ENCODE measurements at places on chromosomes 3 and 15.
A peak's percentile ranks its signal among the peaks of the same experiment; 100 is the strongest.

DNA sequence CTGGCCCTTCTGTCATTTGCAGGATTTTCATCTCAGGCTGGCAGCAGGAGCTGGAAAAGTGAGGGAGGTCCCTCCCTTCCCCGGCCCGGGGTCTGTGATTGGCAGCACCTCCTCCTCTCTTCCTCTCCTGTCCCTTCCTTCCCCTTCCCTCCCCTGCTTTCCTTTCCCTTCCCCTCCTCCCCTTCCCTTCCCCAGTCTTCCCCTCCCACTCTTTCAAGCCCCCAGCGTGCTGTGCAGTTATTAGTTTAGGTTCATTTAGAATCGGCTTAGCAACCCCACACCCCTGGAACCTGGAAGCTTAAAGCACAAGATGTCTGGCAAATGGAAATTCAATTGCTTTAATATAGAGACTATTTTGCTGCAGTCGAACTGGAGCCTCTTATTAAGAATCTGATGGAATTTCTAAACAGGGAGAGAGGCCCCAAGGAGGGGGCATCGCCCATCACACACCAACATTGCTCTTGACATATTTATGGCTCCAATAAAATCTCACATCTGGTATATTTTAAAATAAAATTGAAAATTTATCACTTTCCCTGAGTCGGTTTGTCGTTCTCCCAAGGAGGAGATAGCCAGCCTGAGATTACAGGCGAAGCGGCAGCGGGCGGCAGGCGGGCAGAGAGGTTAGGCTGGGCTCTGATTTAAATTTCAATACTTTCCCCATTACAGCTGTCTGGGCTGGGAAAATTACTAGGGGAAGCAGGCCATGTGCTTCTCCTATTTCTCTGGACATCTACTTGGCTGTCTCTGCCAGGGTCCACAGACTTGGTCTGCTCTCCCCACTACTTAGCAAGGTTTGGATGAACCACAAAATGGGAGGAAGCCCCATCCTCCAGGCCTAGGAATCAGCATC is 98.9 kb downstream of the LINGO1 start:
- H3K27me3 ChIP-seq, result no peaks in the 10 kb centered on the region
- H3K27ac ChIP-seq, result peak overlapping the region; percentile 83
- no peak for DNase-seq
- H3K36me3 ChIP-seq, result no peaks in the 10 kb centered on the region

DNA sequence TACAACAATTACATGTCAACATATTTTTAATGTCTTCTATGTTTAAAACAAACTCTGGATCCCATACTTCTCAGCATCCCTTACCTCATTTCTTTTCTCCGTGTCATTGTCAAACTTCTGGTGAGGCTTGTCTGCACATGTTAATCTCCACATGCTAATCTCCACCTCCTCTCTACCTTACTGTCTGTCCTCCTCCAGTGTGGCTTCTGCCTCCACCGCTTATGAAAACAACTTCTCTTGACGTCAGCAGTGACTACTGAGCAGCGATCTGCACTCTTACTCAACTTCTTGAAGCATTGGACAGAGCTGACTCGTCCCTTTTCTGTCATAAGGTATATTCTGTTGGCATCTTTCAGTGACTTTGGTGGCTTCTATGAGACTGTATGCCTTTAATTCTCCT is 338.2 kb upstream of the THRB start:
- no peak overlapping the region for H3K4me3 ChIP-seq
- no peak overlapping the region for H3K27ac ChIP-seq
- H3K4me1 ChIP-seq, result peaks cover 25% of the 10 kb centered on the region
- no peaks in the 10 kb centered on the region for H3K36me3 ChIP-seq
- no peak for DNase-seq
- peaks cover 15% of the 10 kb centered on the region for H3K27me3 ChIP-seq

GRCh38 chr3:141243271-141243707 is 11.7 kb downstream of the PXYLP1 start:
- H3K36me3 ChIP-seq, result no peaks in the 10 kb centered on the region
- H3K4me3 ChIP-seq, result no peak overlapping the region
- H3K27ac ChIP-seq, result peak overlapping the region; percentile 17
- no peak for DNase-seq

- H3K36me3 ChIP-seq, result peaks cover 75% of the 10 kb centered on the region
- no peaks in the 10 kb centered on the region for H3K27me3 ChIP-seq
- H3K4me1 ChIP-seq, result no peaks in the 10 kb centered on the region
- H3K27ac ChIP-seq, result no peak overlapping the region
These were observed 52.8 kb downstream of the ETFA start for GRCh38 chr15:76258460-76258859.

DNA sequence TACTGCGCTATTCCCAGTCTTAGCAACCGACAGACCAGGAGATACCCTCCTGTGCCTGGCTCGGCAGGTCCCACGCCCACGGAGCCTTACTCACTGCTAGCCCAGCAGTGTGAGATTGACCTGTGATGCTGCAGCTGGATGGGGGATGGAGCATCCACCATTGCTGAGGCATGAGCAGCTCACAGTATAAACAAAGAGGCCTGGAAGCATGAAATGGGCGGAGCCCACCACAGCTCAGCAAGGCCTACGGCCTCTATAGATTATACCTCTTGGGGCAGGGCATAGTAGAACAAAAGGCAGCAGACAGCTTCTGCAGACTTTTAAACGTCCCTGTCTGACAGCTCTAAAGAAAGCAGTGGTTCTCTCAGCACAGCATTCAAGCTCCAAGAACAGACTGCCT is 160.3 kb downstream of the ANXA2 start:
- H3K4me1 ChIP-seq, result no peaks in the 10 kb centered on the region
- no peak overlapping the region for H3K4me3 ChIP-seq
- DNase-seq, result no peak
- H3K27me3 ChIP-seq, result peaks cover 30% of the 10 kb centered on the region
- no peaks in the 10 kb centered on the region for H3K36me3 ChIP-seq
- no peak overlapping the region for H3K27ac ChIP-seq

DNA sequence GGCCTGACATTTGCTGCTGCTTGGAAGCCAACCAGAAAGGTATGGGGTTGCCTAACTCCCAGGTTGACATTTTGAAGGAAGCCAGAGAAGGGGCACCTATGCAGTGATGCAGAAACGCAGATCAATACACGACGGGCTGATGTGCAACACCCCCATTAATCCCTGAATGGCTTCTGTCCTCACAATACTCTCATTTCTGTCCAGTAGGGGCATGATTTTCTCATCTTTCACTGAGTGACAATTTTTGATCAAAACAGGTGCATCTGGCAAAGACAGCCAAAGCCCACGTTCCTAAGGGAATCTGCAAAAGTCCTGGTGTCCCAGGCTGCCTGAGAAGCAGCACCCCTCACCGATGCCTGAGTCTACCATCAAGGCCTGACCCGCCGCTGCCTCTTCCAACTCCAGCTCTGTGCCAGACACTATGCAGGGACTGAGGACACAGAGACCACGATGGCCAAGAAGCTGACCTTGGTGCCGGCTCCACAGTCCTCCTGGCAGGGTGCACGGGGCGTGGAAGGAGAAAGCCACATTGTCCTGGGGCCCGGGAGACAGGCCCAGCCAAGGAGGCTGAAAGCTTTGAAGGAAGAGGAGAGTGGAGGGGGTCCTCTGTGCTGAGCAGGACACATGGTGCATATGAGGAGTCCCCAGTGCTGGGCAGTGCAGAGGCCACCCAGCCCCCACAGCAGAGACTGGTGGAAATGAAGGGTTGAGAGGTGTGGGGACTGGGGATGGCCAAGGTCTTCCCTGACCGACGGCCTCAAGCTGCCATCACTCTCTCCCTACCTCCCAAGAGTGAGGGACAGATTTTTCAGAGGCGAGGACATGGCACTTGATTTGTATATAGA is 159.6 kb downstream of the NUP210 start:
- H3K27me3 ChIP-seq, result peaks cover 6% of the 10 kb centered on the region
- no peak overlapping the region for H3K27ac ChIP-seq
- no peaks in the 10 kb centered on the region for H3K36me3 ChIP-seq
- H3K4me1 ChIP-seq, result no peaks in the 10 kb centered on the region
- H3K4me3 ChIP-seq, result no peak overlapping the region

- H3K4me1 ChIP-seq, result peaks cover 25% of the 10 kb centered on the region
- H3K4me3 ChIP-seq, result no peak overlapping the region
- H3K27ac ChIP-seq, result no peak overlapping the region
- DNase-seq, result no peak
- H3K36me3 ChIP-seq, result no peaks in the 10 kb centered on the region
These were observed 246.4 kb upstream of the TPRG1 start for GRCh38 chr3:188925376-188925775.

DNA sequence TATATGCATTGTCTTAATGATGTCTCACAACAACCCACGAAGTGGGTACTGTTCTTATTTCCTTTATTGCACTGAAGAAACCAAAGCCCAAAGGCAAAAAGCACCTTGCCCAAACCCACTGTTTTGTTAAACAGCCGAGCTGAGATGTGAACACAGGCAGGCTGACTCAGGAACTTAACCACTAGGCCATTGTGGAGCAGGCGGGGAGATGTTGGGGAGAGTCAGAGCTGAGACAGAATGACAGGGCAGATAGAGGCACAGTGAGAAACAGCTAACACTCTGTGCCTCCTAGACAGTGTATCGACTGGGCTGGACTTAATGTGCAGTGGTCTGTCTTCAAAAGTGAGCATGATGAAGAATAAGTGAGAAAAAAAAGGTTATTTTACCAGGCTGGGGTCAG is 56.5 kb downstream of the RPLP1 start:
- no peak overlapping the region for H3K27ac ChIP-seq
- H3K4me3 ChIP-seq, result no peak overlapping the region
- peaks cover 7% of the 10 kb centered on the region for H3K27me3 ChIP-seq
- no peak for DNase-seq
- peaks cover 13% of the 10 kb centered on the region for H3K4me1 ChIP-seq
- no peaks in the 10 kb centered on the region for H3K36me3 ChIP-seq

- H3K4me3 ChIP-seq, result no peak overlapping the region
- H3K36me3 ChIP-seq, result peaks cover 2% of the 10 kb centered on the region
- peaks cover 2% of the 10 kb centered on the region for H3K4me1 ChIP-seq
- H3K27me3 ChIP-seq, result no peaks in the 10 kb centered on the region
These were observed 184.1 kb upstream of the LRRC3B start for GRCh38 chr3:26438325-26438940.

GRCh38 chr3:188860147-188860546 is 311.6 kb upstream of the TPRG1 start:
- no peaks in the 10 kb centered on the region for H3K27me3 ChIP-seq
- no peak overlapping the region for H3K4me3 ChIP-seq
- peaks cover 36% of the 10 kb centered on the region for H3K4me1 ChIP-seq
- H3K36me3 ChIP-seq, result no peaks in the 10 kb centered on the region
- H3K27ac ChIP-seq, result no peak overlapping the region

DNA sequence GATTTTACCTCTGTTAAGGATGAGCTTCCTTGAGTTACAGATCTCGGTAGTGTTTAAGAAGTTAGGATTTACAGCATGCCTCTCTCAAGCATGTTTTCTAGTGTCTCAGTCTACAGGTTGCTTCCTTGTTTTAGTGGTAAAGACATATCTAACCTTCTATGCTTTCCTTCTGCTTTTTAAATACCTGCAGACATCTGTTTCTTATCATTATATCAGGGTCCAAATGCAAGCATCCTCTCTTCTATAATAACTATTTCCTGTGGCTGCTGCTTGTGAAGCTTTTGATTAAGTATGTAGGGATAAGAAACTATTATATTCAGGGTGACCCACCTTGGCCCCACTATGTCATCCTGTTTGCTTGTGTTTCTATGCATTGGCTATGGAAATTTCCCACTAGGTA is 112.2 kb upstream of the LRRFIP2 start:
- DNase-seq, result no peak
- H3K4me3 ChIP-seq, result no peak overlapping the region
- H3K27ac ChIP-seq, result no peak overlapping the region
- peaks cover 6% of the 10 kb centered on the region for H3K4me1 ChIP-seq
- no peaks in the 10 kb centered on the region for H3K27me3 ChIP-seq

DNA sequence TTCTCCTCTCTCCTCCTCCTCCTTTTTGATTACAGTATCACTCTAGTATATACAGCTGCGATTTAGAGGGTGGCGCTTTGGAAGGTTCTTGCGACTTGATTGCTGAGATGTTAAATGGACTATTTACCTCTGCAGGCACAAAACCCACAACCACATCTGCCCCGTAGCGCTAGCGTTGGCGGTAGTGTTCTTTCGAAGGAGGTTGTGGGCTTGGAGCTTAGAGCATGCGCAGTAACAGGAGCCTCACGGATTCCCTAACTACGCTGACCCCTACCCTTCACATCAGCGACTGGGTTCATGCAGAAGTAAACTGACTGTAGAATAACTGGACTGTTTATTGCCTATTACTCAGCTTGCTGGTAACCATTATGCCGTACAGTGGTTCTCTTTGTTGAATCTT is 58.0 kb downstream of the CGGBP1 start:
- no peak for DNase-seq
- H3K4me3 ChIP-seq, result peak overlapping the region; percentile 65
- H3K4me1 ChIP-seq, result peaks cover 2% of the 10 kb centered on the region
- H3K27ac ChIP-seq, result no peak overlapping the region
- no peaks in the 10 kb centered on the region for H3K36me3 ChIP-seq

DNA sequence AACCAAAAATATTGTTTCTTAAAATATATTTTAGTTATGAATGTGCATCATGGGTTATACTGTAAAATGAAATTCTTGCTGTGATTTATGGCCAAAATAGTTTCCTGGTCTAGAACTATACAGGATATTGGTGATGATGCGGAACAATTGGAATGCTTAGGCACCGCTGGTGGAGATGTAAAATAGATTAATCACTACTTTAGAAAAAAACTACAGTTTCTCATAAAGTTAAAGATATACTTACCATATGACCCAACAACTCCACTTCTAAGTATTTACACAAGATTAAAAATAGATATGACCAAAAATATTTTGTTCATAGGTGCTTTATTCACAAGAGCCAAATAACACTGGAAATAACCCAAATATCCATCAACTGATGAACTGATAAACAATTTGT is 126.7 kb downstream of the TUSC7 start:
- peaks cover 7% of the 10 kb centered on the region for H3K27me3 ChIP-seq
- no peak overlapping the region for H3K4me3 ChIP-seq
- DNase-seq, result no peak
- no peaks in the 10 kb centered on the region for H3K36me3 ChIP-seq

- H3K27ac ChIP-seq, result peak overlapping the region; percentile 32
- no peak for DNase-seq
These were observed 29.5 kb downstream of the PDE8A start for GRCh38 chr15:85011160-85011571.

DNA sequence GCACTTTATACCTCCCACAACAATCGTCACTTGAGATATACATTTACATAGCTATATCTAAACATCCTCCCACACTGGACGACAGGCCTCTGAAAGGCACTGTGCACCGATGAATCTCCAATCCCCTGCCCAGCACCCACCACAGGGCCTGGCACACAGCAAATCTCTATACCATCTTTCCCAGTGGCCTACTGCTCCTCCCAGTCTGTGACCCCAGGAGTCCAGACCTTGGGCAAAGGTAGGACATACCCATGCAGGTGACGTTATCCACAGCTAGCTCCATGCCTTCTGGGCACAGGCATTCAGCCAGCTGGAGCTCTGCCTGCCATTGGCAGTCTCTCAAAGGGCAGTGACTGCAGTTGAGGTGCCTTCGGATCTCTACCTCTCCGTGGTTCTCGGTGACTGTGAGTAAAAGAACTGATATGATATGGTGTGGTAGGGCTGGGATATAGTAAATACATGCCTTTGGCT is 5.8 kb downstream of the LTK start:
- H3K36me3 ChIP-seq, result no peaks in the 10 kb centered on the region
- H3K27ac ChIP-seq, result no peak overlapping the region
- no peak overlapping the region for H3K4me3 ChIP-seq
- peaks cover 89% of the 10 kb centered on the region for H3K27me3 ChIP-seq
- peaks cover 13% of the 10 kb centered on the region for H3K4me1 ChIP-seq

Data from mesothelial cell of epicardium (in vitro differentiated cells).